Endodermal cell (in vitro differentiated cells): ENCODE measurements at places on chromosomes 16 and 17.

DNA sequence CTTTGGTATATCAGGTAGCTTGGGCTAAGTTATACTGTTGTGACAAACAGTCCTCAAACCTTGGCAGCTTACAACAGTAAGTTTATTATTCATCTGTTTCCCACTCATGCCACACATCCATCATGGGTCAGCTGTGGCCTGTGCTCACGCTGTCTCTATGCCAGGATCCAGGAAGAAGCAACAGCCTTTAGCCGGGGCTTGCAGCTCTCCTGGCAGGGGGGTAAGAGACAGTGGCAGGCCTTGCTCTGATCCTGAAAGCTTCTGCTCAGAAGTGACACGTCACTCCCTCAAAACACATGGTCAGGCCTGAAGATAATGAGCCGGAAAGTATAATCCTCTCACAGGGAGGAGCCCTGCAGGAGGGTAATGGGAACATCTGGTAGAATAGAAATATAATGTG, 377.6 kb downstream of the CPPED1 start:
- DNase-seq: peak; percentile 59

- peak; percentile 82 for DNase-seq
Measured at GRCh38 chr16:81647527-81647926, 131.6 kb upstream of the PLCG2 start.

GRCh38 chr17:51166987-51167931, 1.0 kb downstream of the NME2 start:
- DNase-seq: peak; percentile 90

DNA sequence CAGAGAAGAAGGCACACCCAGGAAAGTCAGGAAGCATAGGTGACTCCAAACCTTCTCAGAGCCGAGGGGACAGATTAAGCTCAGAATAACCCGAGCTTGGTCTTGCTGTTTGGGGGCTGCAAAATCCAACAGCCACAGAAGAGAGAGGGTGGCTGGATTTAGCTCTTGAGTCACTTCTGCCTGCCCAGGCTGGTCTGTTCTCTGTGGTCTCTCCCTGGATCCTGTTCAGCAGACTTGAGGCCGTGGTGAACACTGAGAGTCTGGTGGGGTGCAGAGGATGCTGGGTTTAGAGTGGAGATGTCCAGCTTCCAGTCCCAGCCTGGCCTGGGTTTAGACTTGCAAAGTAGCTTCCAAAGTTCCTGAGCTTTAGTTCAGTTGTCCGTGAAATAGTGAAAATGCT, 8.8 kb downstream of the SLC26A11 start:
- DNase-seq: no peak

DNA sequence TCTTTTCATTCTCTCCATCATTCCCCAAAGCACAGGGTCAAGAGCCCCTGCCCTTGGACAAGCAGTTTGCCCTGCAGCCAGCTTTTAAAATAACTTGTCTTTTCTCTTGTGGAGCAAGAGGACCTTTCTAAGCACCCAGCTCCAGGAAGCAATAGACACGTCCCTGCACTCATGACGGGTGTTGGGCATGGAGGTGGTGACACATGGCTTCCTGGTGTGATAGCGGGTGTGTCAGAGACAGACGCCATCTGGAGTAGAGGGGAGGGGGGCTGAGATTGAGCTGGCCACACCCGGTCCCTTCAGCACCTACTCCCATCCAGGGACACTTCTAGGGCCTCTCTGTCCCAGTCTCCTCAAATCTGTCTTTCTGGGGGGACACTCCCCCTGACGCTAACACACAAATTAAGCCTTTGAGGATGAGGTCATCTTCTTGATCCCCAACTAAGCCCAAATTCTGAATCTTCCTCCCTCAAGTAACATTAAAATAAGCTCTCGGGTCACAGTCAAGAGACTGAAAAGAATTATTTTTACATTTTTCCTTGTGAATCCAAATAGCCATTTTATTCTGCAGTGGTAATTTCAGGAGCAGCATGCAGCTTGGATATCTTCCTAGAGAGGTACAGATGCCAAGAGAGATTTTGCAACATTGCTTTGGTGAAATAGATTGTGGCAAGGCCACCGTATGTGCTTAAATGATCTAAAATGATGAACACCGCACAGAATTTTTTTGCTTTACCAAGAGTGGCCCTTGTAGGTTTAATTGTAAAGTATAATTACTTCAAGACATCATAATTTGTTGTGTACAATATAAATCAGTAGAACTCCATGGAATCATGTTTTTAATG, 216.6 kb upstream of the IRX3 start:
- no peak for DNase-seq

GRCh38 chr16:1413684-1414531, 596 bp downstream of the UNKL start:
- DNase-seq: peak; percentile 89

DNA sequence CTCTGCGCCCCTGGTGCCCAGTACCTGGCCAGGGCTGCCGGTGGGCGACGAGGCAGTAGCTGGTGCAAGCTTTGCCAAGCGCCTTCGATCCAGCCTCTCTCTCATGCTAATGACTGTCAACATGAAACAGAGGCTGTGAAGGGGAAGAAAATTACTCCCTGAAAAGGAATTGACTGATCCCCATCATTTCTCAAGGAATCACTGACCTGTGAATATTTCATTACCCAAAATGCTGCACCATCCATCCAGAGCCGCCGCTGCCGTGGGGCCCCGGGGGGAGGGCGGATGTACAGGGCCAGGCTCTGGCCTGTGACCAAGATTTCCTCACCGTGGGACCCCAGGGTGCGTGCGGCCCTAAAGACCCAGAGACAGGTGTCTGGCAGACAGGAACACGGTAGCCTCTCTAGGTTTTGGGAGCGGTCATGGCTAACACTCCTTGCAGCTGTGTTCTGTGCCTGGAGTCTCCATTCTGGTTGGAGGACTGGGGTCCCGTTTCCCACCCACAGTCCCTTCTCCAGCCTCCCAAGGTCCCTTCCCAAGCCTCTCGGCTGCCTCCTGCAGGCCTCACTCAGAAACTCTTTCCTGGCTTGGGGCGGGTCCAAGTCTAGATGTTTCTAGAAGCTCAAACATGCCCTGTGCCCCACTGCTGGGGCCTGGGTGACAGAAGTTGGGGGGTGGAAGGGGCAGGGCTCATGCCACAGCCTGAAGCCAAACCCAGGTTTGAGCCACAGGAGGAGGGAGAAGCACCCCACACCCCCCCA, 73.3 kb downstream of the ENGASE start:
- no peak for DNase-seq

DNA sequence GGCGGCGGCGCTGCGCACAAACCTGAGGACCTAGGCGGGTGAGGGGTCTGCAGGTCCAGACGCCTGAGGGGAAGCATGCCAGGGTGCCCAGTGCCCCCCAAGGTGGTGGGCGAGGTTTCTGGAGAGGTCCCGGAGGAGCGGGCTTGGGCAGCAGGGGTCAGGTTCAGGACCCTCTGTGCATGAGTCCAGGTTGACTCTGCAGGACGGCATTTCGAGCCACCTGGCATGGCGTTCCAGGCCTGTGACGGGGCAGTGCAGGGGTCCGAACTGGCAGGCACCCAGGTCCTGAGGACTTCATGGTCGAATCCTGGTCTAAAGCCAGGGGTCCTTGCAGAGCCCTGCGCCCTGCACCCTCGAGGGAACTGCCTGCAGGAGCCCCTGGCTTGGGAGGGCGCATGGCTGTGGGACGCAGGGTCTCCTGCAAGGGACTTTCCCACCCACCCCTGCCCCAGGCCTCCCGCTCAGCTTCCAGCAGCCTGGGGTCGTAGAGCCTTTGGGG, 3.5 kb downstream of the SLC16A3 start:
- DNase-seq: no peak

DNA sequence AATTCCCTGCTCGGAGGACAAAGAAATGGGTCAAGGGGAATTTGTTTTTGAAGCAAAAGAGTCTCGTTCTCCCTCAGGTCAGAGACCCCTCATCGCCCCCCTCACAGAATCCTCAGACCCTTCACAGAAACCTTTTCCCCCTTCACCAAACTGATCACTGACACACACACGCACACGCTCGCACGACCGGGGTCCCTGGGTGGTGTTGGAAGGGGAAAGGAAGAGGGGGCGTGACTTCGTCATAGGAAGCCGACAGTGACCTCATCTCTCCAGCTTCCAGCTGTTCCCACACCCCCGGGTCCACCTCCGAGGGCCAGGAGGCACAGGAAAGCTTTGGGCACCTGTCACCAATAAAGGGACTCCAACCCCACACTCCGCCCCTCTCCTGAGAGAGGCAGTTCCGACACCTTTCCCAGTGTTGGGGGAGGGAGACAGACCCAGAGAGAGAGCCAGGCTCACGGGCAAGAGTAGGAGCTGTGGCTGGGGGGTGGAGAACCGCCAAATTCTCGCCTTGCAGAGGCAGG, 1.2 kb downstream of the ASGR1 start:
- DNase-seq: peak; percentile 87

GRCh38 chr17:4229627-4230541, 33.9 kb downstream of the ANKFY1 start:
- DNase-seq: peak; percentile 67

GRCh38 chr17:559551-560431, 154.8 kb downstream of the VPS53 start:
- DNase-seq: no peak

GRCh38 chr17:81693509-81694210, 9.5 kb upstream of the MRPL12 start:
- DNase-seq: peak; percentile 83

DNA sequence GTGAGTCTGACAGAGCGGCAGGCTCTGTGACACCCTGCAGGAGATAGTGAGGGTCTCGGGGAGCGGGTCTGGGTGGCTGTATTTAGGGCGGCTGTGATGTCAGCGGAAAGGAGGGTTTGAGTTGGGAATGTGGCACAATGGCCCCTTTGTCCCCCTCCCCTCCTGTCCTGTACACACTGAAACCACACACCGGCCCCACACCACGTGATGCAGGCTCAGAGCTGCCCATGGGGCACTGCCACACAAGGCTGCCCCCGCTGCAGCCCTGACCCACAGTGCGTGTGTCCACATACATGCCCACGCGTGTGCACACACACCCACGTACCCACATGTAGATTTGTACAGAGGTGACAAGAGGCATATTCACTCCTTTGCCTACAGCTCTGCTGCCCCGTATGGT, 15.3 kb downstream of the SGCA start:
- DNase-seq: no peak

GRCh38 chr16:4625560-4626159, 1.0 kb downstream of the MGRN1 start:
- no peak for DNase-seq

- peak; percentile 96 for DNase-seq
Measured at GRCh38 chr17:43940630-43941029, 1.6 kb downstream of the PPY start.

DNA sequence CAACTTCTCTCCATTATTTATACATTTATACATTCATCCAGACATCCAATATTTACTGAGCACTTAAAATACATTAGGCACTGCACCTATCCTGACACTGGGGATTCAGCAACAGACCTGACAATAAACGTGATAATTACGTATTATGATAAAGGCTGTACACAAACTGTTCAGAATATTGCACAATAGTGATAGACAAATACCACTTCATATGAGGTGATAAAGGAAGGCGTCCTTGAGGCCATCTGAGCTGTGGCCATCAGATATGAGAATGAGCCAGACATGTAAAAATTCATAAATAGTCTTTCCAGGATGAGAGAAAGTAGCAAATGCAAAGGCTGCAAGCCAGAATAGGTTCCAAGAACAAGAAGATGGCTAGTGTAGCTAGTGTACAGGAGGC, 8.6 kb downstream of the USP32 start:
- DNase-seq: no peak

DNA sequence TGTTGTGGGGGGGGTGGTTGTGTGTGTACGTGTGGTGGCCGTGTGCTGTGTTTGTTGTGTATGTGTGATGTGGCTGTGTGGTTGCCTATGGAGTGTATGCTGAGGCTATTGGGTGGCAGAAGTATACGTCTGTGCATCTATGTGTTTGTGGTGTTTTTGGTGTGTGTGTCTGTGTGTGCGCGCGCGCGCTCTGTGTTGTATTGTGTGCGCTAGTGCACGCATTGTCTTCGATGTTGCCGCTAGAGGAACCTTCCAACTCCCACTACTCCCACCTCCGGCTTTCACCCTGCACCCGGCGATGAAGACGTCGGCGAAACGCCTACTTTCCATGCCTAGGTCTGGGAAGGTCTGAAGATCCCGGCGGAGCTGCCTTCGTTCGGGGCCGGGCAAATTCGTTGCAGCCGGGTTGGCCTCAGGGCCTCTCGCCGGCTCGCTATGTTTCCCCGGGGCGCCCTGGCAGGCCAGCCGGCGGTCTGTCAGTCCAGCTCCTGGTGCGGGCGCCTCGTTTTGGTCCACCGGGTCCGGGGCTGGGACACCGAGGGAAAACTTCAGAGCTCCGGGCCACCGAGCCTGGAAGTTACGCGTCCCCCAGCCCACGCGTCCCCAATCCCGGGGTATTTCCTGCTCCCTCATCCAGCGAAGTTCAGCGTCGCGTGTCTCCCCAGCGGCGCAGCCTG, 5.2 kb upstream of the DLX4 start:
- peak; percentile 86 for DNase-seq

- DNase-seq: no peak
Measured at GRCh38 chr17:78072961-78073360, 55.6 kb downstream of the TMC6 start.

- DNase-seq: peak; percentile 76
Measured at GRCh38 chr17:45895304-45895968, 1.1 kb downstream of the MAPT start.

DNA sequence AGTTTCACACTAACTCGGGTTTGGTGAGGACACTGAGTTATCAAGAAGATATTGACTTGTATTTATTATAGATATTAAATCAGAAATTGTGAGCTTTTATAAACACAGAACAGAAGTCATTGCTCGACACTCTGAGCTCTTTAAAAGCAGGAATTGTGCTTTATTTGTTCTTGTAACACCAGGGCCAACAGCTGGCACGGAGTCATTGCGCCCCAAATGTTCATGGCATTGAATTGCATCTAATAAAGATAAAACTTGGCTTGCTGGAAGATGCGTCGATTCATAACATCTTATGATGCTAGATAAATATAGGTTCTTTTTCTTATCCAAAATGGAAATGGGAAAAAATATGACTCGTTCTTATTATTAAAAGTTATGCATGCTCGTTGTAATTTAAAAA, 11.8 kb upstream of the MLYCD start:
- no peak for DNase-seq

GRCh38 chr16:74051-74746, 1.8 kb upstream of the RHBDF1 start:
- peak; percentile 89 for DNase-seq
